ENCODE measurements at places on chromosomes 7 and 10.
A peak's percentile ranks its signal among the peaks of the same experiment; 100 is the strongest.

DNA sequence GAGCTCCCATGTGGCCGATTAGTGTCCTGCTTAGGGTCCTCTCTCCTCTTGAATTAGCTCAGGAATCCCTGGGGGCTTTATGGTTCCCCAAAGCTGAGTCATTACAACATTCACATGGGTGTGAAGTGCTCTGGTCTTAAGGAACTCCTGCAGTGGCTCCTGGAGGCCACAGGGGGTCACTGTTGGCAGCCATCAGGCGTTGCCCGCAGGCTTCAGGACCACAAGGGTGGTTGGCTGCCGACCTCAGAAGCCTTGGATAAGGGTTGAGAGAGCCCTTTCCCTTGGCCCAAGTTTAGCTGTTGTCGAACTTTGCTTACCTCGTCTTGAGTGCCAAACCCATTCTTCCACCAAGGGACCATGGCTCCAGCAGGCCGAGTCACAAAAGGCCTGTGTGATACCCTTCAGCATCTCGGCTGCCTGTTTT is 61.7 kb downstream of the SH2D4B start:
- DNase-seq = peak; percentile 33

DNA sequence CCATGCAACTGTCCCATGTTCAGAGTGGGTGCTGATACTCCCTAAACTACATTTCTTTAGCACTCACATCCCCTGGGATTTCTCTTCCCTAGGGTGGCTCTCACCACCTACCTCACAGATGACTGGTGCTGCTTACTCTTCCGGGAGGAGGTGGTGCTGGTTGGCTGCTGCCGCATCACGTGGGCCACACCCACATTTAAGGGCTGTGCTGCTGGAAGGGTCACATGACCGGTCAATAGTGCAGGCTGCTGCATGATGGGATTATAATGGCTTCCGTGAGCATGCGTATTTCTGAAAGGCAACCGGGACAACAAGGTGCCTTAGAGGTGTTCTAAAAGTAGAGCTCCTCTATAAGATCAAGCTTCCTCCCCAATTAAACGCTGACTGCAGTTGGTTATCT is 76.8 kb downstream of the CLEC2L start:
- no peak for DNase-seq

DNA sequence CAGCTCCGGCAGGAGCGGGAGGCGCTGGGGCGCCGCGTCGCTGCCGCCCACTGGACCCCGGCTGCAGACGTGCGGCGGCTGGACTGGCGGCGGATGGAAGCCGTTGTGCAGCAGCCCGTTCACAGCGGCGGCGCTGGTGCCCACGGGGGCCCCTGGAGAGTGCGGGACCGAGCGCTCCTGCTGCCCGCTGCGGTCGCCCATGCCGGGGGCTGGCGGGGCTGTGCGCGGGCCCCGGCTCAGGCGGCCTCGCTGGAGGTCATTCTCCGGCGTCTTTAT is 413 bp downstream of the PANK1 start:
- DNase-seq = no peak

GRCh38 chr7:14851610-14852009 is 50.9 kb downstream of the DGKB start:
- DNase-seq = no peak

DNA sequence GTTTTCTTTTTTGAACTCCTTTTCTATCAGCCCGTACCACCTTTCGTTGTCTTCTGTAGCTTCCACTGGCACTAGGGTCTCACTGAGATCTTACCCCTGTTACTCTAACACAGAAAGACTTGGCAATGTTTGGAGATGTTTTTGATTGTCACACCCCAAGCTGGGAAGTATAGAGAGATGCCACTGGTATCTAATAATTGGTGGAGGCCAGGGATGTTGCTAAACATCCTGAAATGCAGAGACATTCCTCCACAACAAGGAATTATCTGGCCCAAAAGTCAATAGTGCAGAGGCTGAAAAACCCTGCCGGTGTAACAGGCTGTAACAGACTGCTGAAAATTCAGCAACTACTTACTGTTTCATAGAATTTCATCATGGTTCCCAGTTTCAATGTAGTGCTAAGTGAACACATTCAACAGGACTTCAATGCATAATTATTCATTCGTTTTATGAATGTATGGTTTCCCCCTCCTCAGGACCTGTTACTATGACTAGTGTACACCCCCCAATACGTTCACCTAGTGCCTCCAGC is 115.9 kb downstream of the TRIM24 start:
- DNase-seq = no peak

DNA sequence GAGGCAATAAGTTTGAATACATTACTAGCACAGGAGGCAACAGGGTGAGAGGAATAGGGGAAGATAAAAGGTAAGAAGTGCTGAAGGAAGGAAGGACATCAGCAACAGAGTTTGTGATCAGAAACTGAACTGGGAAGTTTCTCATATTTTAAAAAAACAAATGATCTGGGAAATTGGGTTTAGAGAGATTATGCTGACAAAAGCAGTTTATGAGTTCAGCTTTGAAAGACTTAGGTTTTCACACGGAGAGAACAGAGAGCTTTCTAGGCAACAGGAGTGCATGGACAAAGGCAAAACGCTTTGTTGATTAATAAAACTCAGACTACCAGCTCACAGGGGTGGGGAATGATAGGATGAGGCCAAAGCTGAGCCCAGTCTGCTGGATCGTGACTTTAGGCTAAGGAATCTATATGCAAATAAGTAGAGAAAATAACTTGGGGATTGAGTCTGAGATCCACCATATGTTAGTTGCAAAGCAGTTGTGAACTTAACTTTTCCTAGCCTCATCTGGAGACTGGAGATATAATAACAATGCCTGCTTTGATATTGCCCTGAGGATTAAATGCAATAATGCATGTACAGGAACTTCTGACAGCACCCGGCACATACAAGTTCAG is 4.2 kb downstream of the OSBPL3 start:
- no peak for DNase-seq

DNA sequence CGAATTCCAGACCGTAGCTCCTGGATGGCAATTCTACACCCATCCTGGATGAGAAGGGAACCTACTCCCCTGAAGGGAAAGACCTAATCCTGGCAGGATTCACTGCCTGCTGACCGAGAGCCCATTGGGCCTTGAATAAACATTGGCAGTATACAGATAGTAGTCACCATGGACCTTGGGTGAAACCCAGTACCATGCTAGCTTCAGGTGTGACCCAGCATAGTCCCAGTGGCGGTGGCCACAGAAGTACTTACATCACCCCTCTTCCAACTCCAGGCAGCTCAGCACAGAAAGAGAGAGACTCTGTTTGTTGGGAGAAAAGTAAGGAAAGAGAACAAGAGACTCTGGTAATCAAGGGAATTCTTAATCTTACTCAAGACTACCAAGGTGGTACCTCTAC is 97.2 kb upstream of the SLC13A1 start:
- DNase-seq = no peak

GRCh38 chr7:94921911-94922310 is 14.5 kb downstream of the PPP1R9A start:
- no peak for DNase-seq

DNA sequence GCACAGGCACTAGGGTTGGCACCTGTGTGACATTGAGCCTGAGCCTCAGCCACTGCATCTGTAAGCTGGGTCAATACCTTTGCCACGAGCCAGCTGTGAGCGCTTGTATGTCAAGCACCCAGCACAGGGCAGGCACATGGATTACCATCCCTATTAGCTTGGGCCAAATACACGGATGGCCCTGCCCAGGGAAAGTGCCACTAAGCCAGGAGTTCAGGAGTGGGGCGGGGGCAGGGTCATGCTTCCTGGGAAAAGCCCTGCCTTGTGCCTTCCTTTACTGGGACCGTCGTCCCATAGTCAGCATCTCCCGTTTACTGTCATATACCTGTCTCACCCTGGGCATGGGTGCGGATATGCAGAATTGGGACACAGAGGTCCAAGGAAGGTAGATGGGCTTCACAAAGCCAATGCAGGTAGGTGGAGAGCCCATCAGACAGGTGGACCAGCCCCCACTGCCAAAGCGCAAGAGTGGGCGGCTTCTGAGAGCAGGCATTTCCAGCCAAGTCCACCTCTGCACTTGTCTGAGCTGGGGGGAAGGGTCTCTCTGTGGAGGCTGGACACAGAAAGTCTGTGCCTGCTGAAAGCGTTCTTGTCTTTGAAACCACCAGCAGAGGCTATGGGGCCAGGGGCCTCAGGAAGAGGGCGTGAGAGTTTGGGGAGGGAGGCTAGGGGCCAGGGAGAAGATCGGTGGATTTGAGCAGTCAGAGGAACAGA is 72.6 kb downstream of the VWA2 start:
- no peak for DNase-seq

GRCh38 chr7:81672872-81673271 is 97.0 kb downstream of the HGF start:
- no peak for DNase-seq

GRCh38 chr10:30540276-30540675 is 89.3 kb downstream of the LYZL2 start:
- DNase-seq = no peak

DNA sequence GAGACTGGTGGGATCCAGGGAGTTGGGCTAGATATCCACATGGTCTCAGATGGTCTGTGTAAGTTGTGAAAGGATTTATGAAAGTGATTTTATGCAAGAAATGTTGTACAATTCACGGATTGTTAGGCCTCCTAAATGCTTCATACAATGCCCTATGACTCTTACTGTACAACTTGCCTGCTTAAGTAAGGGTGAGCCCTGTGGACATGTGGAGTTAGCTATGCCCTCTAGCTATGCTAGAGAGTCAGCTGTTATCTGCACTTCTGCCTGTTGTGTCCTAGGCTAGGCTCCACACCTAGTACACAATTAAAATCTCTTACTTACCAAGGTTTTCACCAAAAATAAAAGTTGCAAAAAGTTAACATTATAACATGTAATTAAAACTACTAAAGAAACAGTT is 1.7 kb upstream of the CFAP43 start:
- no peak for DNase-seq

GRCh38 chr10:62149621-62150020 is 119.0 kb downstream of the RTKN2 start:
- no peak for DNase-seq

DNA sequence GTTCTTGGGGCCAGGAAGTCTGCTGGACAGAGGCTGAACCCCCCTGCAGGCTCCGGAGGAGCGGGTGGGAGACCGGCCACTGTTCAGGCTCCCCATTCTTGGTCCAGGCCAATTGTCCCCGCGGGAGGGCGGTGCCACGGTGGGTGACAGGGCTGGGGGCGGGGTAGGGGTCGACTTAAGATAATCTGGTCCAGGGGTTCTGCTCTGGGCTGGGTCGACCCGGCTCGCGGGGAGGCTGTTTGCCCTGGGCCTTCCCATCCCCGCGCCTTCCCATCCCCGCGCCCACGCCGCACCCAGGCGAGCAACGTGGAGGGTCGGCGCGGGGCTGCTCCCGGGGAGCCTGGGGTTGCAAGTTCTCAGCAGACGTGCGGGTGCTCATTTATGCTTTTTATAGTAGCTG is 7.3 kb upstream of the GLRX3 start:
- DNase-seq = no peak

- DNase-seq = no peak
Observed at GRCh38 chr7:67387851-67388250, 391.2 kb downstream of the TYW1 start.

All from CD4-positive, alpha-beta T cell treated with Interleukin-10 for 1 hour (primary cell).